Mammary epithelial cell (primary cell): ENCODE measurements at places on chromosomes 11 and 22. TPM values are rescaled to one million over a fixed set of nuclear protein-coding genes. Genes with fewer than 3 reads are reported as not detected.

The INS gene
- polyA plus RNA-seq: not detected

The DCHS1 gene
- polyA plus RNA-seq: 0.05 TPM

The GGT5 gene
- 0.05 TPM for polyA plus RNA-seq

The C22orf23 gene
- 0.06 TPM for polyA plus RNA-seq

The FHIP1B gene
- 17.1 TPM for polyA plus RNA-seq

The OR8G1 gene
- polyA plus RNA-seq: not detected

The KCNQ1OT1 gene
- 0.01 TPM for polyA plus RNA-seq

The ME3 gene
- polyA plus RNA-seq: 1.4 TPM

The CCDC188 gene
- 0.29 TPM for polyA plus RNA-seq

The SHISA8 gene
- polyA plus RNA-seq: not detected

The ADM2 gene
- polyA plus RNA-seq: 1.7 TPM

The TBX1 gene
- polyA plus RNA-seq: not detected

The RIC3 gene
- 0.68 TPM for polyA plus RNA-seq

The IRAG1 gene
- 0.14 TPM for polyA plus RNA-seq

The TRAPPC4 gene
- polyA plus RNA-seq: 205 TPM

The GAL3ST3 gene
- not detected for polyA plus RNA-seq
